ENCODE measurements at places on chromosomes 5 and 9.

- DNase-seq = no peak
These were observed 86.0 kb downstream of the FBXL7 start for GRCh38 chr5:15585841-15586591.

DNA sequence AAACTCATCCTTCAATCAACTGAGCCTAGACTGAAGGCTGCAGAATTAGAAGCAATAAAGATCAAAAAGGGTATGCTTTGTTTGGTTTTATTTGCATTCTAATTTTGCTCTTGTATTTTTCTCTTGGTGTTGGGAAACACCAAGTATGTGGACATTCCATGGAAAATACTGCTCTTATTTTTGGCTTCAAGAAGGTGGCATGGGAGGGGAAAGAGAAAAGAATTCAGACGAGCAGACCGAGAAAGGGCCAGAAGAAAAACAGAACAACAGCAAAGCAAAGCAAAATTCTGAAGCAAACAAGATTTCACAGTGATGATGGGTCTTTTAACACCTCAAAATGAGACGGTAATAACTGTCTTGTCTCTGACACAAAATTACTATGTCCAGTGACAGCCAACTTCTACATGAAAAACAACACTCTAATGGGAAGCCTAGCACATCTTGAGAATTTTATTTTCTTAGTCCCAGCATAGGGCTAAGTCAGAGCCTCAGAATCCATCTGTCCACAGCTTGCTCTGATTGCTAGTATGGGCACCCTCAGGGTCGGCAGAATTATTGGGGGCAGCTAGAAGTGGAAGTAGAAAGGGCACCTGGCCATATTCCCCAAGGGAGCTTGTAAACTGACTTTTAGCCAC is 26.8 kb downstream of the FREM1 start:
- no peak for DNase-seq

DNA sequence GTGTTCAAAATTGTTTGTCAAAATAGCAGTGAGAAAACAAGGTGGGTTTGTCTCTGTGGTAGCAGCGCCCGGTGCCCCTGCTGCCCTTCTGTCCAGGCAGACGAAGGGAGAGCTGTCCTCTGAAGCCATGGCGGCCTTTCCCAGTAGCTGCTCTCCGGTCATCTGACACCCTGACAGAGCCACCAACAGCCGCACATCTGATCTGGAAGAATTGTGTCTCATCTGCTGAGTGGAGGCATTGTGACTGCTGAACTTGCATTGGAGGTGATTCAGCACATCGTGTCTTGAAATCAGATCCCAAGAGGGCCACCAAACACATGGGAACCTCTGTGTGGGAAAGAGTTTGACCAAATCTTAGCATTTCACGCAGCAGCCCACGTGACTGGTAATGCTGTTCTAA is 337.6 kb upstream of the IRX1 start:
- no peak for DNase-seq

DNA sequence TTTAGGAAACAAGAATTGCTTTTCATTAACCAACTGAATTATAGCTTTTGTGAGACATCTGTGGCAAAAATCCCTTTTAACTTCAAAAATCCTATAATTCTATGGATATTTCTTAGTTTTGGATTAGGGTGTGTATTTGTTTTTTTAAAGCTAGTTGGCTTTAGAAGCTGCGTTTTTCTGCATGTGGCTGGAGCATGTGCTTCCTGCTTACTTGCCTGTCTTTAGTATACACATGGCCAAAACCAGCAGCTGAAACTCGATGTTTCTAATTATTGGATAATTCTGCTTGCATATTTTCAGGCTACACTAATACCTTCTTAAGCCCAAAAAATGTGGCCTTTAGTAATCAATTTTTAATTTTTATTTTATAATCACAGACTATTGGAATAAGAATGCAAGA is 8.9 kb downstream of the RECK start:
- no peak for DNase-seq

DNA sequence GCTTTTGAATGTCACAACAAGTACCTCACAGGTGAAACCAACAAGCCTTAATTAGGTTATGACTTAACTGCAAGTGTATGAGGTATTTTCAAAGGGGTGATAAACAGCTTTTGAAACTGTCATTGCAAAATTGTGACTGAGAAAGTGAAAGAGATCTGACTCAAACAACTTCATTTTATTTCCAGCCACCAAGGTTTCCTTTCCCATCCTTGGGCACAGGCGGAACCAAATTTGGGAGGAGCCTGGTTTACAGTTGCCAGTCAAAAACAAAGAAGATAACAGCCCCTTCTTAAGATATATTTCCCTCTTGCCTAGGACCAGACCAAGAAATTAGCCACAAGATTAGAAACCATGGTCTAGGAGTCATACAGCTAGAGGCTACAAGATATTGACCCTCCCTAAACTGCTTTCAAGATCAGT is 417.1 kb downstream of the CSNK1G3 start:
- DNase-seq = no peak

- DNase-seq = no peak
These were observed 239.9 kb downstream of the ATPSCKMT start for GRCh38 chr5:10009802-10010201.

DNA sequence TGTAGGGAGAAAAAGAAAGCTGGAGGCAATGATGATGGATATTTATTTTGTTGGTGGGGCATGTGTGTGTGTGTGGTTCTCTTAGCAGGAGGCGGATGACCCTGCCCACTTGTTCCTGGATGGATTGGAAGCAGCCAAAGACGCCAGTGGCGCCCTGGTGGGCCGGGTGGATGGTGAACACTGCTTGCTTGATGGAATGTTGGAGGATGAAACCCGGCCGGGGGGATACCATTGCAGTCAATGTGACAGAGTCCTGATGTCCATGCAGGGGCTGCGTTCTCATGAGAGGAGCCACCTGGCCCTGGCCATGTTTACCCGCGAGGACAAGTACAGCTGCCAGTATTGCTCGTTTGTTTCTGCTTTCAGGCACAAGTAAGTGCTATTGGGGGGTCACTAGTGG is 69.2 kb downstream of the ZNF462 start:
- DNase-seq = no peak

DNA sequence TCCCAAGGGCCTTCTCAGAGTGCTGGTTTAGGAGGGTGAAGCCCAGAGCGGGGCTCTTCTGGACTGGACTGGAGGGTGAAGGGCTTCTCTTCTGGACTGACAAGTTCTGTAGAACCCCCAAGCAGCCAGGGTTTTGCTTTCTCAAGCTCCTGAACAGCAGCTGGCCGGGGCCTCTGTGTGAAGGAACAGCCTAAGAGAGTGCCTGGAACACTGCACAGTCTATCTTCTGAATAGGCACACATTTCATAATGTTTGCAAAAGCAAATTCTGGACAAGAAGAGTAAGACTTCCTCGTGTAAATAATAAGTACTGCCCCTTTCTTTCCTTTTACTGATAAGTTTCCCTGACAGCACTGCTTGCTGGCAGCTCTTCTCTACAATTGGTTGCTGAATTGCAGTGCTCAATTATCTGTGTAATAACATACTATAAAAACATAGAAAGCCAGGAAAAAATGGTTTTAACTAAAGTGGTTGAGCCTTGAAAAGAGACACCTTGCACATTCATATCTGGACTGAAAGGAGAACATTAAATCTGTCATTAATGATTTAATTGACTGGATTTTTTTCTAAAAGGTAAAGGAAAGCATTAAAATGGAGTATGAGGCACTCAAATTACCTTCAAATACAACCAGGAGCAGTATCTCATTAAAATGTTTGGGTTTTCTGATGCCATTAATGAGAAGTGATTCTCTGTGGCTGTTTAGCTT is 20.5 kb downstream of the MAST4 start:
- DNase-seq = no peak

- no peak for DNase-seq
These were observed 32.8 kb downstream of the PLAC8L1 start for GRCh38 chr5:146072595-146072994.

DNA sequence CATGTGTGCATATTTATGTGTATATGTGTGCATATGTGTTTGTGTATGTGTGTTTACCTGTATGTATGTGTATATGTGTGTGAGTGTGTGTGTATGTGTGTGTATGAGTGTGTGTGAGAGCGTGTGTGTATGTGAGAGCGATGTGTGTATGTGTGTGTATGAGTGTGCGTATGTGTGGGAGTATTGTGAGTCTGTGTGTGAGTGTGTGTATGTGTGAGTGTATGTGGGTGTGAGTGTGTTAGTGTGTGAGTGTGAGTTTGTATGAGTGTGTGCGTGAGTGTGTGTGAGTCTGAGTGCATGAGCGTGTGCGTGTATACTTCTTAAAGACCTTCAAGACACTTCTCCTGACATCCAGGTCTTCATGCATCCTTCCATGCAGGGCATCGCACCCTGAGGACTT is 49.6 kb downstream of the CFAP77 start:
- no peak for DNase-seq

GRCh38 chr9:107542411-107543157 is 53.0 kb upstream of the KLF4 start:
- DNase-seq = no peak

DNA sequence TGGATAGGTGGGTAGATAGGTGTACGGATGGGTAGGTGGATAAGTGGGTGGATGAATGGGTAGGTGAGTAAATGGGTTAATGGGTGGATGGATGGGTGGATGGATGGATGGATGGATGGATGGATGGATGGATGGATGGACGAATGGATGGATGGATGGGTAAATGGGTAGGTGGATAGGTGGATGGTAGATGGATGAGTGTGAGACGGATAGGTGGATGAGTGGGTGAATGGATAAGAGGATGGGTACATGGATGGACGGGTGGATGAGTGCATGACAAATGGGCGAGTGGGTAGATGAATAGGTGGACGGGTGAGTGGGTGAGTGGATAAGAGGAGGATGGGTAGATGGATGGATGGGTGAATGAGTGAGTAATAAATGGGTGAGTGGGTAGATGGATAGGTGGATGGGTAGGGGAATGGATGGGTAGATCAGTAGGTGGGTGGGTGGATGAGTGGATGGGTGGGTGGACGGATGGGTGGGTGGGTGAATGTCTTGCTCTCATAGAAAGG is 179.2 kb downstream of the FGF18 start:
- no peak for DNase-seq

DNA sequence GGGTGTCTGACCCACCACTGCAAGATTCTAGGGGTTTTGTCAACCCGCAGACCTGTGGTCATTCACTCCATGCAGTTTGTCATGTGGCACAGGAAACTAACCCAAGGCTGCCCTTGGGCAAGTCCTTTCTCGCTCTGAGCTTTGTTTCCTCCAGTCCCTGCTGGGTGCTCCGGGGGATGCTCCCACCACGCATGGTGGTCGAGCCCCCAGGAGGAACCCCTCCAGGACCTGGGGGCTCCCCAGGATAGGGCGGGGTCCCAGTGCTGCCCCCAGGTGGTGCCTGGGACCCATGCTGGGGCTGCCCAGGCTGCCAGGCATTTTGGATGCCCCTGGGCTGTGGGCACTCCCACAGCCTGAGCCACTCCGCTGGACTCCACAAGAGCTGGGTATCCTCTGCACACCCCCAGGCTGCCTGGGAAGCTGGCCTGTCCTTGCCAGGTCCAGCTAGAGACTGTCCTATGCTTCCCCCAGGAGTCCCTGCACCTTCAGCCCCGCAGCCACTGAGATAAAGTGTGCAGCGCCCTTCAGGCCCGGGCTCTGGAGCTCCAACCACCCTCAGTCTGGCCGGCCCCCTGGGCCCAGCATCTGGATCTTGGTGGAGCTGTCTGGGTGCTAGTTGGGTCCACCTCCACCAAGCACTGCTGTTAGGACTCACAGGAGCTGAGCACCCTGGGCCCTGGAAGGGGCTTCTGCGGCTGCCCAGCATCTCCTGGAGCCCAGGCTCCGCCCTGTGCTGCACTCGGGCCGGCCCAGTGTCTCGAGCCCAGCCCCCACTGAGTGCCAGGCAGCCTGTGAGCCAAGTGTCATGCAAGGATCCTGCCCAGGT is 104.3 kb downstream of the PHF2 start:
- DNase-seq = no peak

DNA sequence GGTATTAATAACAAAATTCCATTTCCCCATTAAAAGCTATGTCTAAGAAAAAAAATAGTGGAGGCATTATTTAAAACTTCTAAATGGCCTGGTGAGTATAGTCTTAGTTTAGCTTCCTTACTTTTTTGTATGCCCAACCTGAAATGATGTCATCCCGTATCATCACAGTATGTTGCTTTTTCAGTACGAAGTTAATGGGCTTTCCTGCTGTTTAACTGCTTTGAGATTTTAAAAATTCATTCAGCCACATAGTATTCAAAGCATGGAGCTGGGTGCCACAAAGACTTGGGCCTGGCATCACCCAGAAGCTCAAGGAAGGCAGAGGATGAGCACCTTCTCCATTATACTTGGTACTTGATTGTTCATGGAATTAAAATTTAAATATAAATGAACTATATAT is 7.4 kb downstream of the F2RL2 start:
- DNase-seq = no peak

DNA sequence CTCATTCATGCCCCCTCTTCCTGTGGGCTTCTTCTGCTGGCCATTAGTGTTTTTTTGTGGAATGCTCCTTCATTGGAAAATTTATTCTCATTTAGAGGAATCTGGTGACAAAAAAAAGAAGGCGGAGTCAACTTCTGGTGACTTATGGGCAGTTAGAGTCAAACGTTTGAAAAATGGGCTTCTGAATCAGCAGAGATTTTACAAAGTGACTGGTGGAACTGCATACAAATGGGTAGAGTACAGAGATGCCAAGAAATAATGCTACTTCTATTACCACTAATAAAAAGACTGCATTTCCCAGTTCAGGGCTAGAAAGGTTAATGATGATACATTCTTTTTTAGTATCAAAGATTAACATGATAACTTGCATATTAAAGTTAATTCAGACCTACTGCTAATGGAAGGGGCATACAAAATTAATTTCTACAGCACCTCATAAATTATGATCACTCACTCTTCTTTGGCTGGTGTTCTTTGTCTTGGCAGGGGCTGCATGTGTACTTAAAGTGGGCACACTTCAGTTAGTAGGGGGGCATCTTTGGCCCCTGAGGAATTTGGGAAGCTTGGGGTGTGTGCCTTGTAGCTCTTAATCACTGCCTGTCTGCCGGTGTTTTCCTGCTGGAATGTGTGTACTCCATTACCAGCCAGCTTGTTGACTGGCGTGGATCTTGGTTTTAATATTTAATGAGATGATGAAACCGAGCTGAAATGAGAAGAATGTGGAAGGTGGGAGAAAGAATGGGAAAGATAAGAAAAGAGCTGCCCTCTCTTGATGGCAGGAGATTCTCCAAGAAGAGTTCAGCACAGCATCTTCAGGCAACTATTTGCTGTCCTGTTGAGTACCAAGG is 148.9 kb downstream of the DOCK2 start:
- DNase-seq = no peak

DNA sequence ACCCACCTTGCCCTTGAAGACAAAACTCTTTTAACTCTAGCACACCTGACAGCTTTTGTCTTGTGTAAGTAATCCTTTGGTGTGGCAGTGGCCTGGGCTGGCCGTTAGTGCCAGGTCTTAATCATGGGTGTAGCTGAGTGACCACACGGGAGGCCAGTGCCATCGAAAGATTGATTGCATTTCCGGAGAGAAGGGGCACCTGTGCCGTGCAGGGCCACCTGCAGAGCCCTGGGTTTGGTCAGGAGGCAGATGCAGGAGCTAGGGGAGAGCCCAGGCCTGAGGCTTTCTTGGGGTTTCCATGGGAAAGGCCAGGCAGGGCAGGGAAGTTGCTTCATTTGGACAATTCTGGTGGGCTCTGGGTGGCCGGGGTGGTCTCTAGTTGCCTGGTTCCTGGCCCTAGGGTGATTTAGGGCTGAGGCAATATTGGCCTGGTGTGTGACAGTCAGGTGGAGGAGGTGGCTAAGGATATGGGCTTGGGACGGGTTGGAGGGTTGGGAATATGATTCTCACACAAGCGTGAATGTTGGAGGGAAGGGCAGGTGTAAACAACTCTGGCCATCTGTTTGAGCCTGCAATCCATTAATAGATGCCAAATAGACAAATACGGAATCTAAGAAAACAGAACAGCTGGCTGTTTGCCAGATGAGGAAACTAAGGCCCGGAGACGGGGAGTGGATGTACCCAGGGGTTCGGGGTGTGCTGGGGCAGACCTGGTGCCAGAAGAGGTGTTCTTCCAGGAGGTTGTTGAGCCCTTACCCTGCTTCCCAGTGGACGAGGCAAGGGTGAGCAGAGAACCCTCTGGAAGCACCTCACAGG is 4.6 kb downstream of the DBH start:
- DNase-seq = no peak
